HFFc6 (cell line): ENCODE measurements at places on chromosomes 7 and 10. TPM values are rescaled to one million over a fixed set of nuclear protein-coding genes. Genes with fewer than 3 reads are reported as not detected.

- DNase-seq, result no peak
Observed at GRCh38 chr10:100810091-100810834, 64.9 kb downstream of the PAX2 start.

GRCh38 chr10:104322416-104322782 lies 15.9 kb downstream of the ITPRIP start:
- no peak for DNase-seq

The COL13A1 gene
- total RNA-seq, result 37.0 to 41.0 TPM (median 40.8 TPM) in 3 replicates

DNA sequence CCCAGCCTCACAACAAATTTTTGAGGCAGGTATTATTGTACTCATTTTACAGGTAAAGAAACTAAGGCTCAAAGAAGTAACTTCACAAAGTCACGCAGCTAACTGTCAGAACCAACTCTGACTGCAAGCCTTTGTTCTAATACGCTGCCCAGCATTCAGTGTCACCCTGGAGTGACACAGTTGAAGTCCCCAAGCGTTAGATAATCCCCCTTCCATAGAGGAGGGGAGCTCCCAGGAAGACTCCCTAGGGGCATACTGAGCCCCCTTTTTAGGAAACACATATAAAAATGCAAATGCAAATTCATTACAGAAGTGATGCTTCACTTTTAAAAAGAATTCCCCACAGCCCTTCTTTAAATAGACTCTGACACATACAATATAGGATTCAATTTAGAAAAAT lies 101.0 kb upstream of the MACROH2A2 start:
- no peak for DNase-seq

The RNF32 gene
- 1.5 to 1.8 TPM (median 1.7 TPM) in 3 replicates for total RNA-seq

- DNase-seq, result no peak
Observed at GRCh38 chr10:2935647-2936386, 131.5 kb upstream of the PFKP start.

DNA sequence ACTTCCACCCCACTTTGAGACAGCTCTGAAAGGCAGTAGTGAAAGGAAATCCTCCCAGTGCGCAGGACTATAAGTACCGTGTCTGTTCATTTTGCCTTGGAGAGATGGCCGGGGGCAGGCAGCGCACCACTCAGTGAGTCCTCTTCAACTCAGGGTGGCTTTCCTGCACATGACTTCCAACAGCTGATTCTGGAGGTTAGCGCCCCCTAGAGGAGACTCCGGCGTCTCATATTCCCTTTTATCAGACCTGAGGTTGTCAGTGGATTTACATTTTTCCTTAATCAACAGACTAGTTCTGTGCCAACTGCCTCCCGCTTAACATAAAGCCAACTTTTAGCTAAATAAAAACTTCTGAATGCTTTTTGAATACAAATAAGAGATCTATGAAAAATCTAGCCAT lies 101.0 kb downstream of the HERPUD2 start:
- DNase-seq, result no peak

DNA sequence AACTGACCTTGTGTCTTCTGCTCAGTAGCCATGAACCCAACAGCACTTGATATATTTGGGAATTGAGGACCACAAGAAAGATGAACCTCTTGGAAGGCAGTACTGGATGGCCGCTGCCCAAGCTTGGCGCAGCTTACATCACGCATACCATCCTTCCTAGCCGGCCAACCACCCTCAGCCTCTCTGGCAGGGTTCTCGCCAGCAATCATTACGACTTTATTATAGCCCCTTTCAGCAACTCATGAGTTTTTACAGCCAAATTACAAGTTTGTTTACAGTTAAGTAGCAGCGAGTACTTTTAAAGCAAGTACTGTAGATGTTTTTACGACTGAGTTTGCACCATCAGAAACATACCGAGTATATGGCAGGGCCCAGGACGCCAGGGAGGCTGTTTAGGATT lies 769.1 kb downstream of the SUGCT start:
- DNase-seq, result no peak

The SPDYE9 gene
- total RNA-seq, result not detected in 3 replicates

The MBL2 gene
- total RNA-seq, result not detected in 3 replicates

The ABCA13 gene
- total RNA-seq, result 0.02 to 0.16 TPM in 2 of 3 replicates, not detected in the other

GRCh38 chr7:13155188-13155587 lies 467.8 kb downstream of the ARL4A start:
- no peak for DNase-seq

DNA sequence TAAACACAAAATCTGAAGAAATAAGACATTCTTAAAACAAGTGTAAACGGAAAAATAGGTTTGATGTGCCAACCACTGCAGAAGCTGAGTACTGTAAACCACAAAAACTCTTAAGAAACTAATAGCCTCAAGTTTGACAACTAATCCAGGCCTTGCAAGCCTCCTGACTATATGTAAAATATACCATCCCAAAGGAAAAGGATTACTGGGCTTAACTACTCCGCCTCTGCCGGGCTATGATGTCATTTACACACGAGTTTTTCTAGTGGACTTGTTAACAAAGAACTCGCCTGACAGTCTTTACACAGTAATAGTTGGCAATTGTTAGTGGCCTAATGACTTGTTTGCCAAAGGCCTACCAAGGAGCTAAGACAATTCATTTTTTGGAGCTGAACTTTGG lies 2.1 kb downstream of the KIF5B start:
- peak; percentile 51 for DNase-seq

The GRB10 gene
- total RNA-seq, result 11.3 to 14.9 TPM (median 14.1 TPM) in 3 replicates

DNA sequence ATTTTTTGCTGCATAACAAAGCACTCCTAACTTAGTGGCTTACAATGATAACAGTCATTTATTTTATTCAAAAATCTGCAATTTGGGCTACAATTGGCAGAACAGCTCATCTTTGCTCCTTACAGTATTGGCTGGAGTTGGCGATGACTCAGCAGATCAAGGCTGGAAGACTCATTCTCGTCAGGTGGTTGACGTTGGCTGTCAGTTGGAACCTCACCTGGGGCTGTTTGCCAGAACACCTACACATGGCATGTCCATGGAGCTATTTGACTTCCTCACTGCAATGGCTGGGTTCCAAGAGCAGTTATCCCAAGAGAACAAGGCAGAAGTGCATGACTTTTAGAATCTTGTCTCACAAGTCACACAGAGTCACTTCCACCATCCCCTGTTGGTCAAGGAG lies 75.1 kb downstream of the NOD1 start:
- no peak for DNase-seq

The PGAM2 gene
- total RNA-seq, result 0.26 to 0.47 TPM (median 0.37 TPM) in 3 replicates

The ZNF365 gene
- total RNA-seq, result 10.5 to 12.3 TPM (median 12.1 TPM) in 3 replicates

The RPA3 gene
- 33.4 to 50.2 TPM (median 40.9 TPM) in 3 replicates for total RNA-seq

- DNase-seq, result no peak
Observed at GRCh38 chr7:7266257-7266881, 84.0 kb downstream of the C1GALT1 start.

The SUN3 gene
- total RNA-seq, result 1.8 TPM in 1 of 3 replicates, not detected in the others

The ANKRD30A gene
- not detected in 3 replicates for total RNA-seq

- DNase-seq, result no peak
Observed at GRCh38 chr10:125744909-125745308, 25.4 kb downstream of the EDRF1 start.

The SLC18A3 gene
- not detected in 3 replicates for total RNA-seq

GRCh38 chr10:105189463-105189800 lies 548.3 kb downstream of the SORCS3 start:
- no peak for DNase-seq

The ACBD7 gene
- total RNA-seq, result 0.48 to 0.97 TPM (median 0.54 TPM) in 3 replicates

DNA sequence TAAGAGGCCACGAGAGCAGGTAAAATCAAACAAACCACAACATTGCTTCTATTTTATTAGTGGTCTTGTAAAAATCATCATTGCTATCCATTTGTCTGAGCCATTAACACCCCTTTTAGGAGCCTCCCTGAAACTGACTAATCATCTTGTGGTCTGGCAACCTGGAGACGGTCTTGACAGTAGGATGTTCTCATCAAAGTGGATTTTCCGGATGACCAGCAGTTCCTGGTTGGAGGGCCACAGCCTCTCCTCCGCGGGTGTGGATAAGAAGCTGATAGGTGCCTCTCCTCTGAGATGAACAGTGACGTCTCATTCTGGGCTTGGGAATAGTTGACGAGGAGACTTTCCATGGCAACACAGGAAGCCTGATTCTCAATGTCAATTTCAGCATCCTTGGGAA lies 490.7 kb downstream of the TYW1 start:
- no peak for DNase-seq

DNA sequence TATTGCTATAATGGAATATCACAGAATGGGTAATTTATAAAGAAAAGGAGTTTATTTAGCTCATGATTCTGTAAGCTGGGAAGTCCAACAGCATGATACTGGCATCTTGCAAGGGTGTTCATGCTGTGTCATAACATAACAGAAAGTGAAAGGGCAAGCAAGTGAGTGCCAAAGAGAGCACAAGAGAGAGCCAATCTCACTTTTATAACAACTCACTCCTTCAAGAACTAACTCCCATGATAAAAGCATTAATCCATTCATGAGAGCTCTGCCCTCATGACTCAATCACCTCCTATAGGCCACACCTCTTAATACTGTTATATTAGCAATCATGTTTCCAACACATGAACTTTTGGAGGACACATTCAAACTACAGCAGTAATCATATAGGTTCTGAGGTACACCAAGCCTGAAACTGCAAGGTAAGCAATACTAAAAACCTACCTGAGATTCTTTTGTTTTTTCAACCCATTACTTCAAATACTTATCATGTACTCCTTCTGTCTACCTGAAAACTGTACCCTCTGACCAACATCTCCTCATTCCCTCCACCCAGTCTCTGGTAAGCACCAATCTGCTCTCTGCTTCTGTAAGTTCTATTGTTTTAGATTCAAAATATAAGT lies 219.7 kb downstream of the MTERF1 start:
- DNase-seq, result no peak

DNA sequence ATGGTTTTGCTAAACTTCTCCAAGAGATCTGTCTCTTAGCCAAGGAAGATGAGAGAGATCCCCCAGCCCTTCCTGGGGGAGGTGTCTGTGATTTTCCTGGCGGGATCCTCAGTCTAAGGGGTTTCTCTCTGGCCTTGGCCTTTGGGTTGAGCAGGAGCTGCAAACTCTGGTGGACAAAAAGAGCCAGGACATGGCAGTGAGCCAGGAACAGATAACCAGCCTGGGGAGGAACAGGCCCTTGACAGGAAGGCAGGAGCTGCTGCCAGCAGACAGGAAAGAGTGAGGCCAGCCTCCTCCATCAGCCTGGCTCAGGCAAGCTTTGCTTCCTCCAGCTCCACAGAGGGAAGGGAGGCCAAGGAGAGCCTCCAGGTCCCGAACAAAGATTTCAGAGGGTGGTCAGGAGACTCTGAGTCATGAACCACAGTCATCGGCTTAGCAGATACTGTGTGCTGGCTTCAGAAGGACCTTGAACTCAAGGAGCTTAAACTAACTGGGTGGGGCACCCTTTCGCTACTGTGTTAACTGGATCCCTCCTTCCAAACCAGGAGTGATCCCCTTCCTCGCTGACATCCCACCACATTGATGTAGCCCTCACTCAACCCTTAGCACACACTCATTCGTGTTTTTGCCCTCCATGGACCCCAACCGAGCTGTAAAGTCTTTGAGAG lies 34.7 kb downstream of the DDIT4 start:
- DNase-seq, result peak; percentile 71

The C10orf105 gene
- total RNA-seq, result not detected in 3 replicates

The NEUROD6 gene
- not detected in 2 replicates for total RNA-seq

The TRIM50 gene
- not detected in 3 replicates for total RNA-seq

The GDF10 gene
- total RNA-seq, result not detected in 2 replicates

GRCh38 chr7:158606671-158607424 lies 19.2 kb upstream of the PTPRN2 start:
- DNase-seq, result no peak

GRCh38 chr7:128270826-128271272 lies 29.8 kb downstream of the LEP start:
- DNase-seq, result no peak

- DNase-seq, result no peak
Observed at GRCh38 chr7:32259931-32260596, 189.9 kb upstream of the PDE1C start.

The TLX1 gene
- not detected in 3 replicates for total RNA-seq

The SH2D4B gene
- total RNA-seq, result not detected in 3 replicates

- no peak for DNase-seq
Observed at GRCh38 chr10:21920633-21921032, 82.9 kb downstream of the DNAJC1 start.

- DNase-seq, result no peak
Observed at GRCh38 chr10:79345241-79346011, 1.8 kb upstream of the PPIF start.

DNA sequence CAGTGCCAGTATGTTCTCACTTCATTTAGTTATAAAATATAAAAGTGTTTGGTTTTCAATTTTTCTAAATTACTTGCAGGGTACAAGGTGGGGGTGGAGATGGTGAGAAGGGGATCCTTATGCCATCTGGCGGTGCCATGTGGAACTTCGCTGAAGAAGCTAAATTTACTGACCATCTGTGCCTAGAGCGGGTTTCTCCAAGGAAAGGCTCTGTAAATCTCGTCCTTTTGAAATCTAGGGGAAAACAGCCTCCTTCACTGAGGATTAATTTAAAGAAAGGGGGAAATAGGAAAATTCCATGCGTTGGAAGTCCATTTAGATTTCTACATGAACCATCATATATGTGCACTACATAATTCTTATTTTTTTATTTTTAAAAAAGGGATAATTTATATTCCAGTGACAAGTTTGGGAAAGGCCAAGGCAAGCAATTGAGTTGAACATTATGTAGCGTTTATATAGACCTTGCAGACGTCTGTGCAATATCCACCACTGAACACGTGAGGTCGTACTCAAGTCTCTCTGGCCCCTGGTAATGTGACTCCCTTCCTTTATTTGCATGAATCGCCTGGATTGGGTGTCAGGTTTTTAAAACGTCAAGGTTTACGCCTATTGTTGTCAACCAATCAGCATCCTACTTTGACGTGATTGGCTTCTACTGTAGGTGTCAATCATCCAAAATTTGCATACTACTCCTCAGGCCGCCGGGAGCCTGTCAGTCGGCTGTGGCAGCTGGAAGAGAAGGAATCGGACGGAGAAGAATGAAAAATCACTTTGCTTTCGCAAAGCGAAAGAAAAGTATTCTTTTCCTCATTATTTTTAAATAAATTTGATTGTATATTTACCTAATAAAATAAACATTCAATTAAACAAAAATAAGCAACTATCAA lies 297.1 kb upstream of the NFE2L3 start:
- DNase-seq, result peak; percentile 85
